ENCODE measurements at places on chromosomes 4 and X.

DNA sequence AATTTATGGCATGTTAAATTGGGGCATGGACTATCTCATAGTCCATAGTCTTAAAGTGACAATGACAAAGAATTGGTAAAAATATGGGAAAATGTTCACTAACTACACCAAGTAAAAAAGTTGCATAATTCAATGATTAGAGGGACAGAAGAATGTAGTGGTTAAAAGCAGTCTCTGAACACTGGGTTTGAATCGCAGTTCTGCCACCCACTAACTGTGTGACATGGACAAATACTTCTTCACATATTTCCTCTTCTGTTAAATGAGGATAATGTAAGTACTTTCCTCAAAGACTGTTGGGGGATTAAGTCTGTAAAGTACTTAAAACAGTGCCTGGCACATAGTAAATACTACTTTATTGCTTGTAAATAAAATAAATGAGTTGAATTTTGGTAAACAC is 15.3 kb downstream of the COQ2 start:
- no peak overlapping the region for H3K4me3 ChIP-seq
- no peak overlapping the region for H3K27ac ChIP-seq
- DNase-seq, result no peak
- H3K4me1 ChIP-seq, result peaks cover 11% of the 10 kb centered on the region
- no peaks in the 10 kb centered on the region for H3K27me3 ChIP-seq

GRCh38 chr4:165433529-165433928 is 54.7 kb downstream of the CPE start:
- no peak overlapping the region for H3K4me3 ChIP-seq
- no peaks in the 10 kb centered on the region for H3K4me1 ChIP-seq
- H3K27me3 ChIP-seq, result peaks cover 2% of the 10 kb centered on the region

DNA sequence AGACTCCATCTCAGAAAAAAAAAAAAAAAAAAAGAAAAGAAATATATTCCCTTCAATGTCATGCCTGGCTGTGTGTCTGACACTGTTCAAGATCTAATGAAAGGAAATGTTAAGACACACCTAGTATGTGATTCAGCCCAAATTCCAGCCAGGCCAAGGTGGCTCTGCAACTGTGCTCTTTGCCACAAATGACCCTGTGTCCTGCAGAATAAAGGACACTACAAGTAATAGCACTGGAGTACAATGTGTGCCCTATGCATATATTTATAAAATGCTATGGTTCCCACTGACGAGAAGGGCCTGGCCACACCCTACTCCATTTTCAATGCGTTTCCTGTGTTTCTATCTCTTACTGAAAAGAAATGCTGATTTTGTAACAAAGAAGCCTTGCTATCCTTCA is 98.0 kb upstream of the SORBS2 start:
- no peak overlapping the region for H3K4me3 ChIP-seq
- no peaks in the 10 kb centered on the region for H3K36me3 ChIP-seq
- no peaks in the 10 kb centered on the region for H3K27me3 ChIP-seq
- H3K27ac ChIP-seq, result no peak overlapping the region

DNA sequence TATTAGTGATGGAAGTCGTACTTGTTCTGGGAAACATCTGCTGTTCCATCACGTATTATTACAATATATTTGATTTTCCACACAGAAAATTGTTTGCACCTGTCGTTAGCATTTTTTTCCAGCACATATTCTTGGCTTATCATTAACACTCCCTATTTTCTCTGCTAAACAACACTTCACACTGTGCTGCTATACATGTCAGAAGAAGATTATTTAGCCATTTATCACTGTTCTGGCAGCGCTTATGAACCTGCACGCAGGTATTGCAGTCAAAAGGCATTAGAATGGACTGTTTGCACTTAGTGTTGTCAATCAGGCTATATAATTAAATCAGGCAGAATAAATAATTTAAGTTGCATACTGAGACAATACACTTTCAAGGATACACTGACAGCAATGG is 218.6 kb downstream of the CHM start:
- DNase-seq, result no peak
- no peaks in the 10 kb centered on the region for H3K36me3 ChIP-seq
- H3K27ac ChIP-seq, result no peak overlapping the region
- H3K4me3 ChIP-seq, result no peak overlapping the region
- no peaks in the 10 kb centered on the region for H3K27me3 ChIP-seq

DNA sequence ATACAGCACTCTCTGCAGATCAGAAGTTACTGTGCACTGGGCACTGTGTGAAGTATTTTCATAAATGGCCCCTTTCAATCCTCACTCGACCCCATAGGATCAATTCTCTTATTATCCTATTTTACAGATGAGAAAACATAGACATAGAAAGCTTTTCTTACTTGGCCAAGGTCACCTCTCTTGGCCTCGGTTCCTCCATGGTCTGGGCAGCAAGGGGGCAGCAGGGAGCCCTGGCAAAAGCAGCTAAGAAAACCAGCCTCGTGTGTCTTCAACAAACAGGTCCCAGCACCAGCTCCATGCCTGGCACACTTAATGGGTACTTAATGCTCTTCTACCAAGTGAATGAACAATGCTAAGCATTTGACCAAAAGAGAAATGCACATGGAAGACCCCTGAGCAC is 34.4 kb downstream of the BST1 start:
- no peaks in the 10 kb centered on the region for H3K27me3 ChIP-seq
- H3K4me1 ChIP-seq, result peaks cover 21% of the 10 kb centered on the region
- H3K27ac ChIP-seq, result no peak overlapping the region
- no peak for DNase-seq
- no peak overlapping the region for H3K4me3 ChIP-seq

GRCh38 chr4:7828011-7828720 is 111.5 kb downstream of the AFAP1 start:
- H3K4me3 ChIP-seq, result peak overlapping the region; percentile 73
- DNase-seq, result peak; percentile 42
- peaks cover 27% of the 10 kb centered on the region for H3K4me1 ChIP-seq
- peaks cover 20% of the 10 kb centered on the region for H3K36me3 ChIP-seq

GRCh38 chr4:153474251-153474650 is 8.1 kb downstream of the TMEM131L start:
- peak overlapping the region; percentile 61 for H3K27ac ChIP-seq

DNA sequence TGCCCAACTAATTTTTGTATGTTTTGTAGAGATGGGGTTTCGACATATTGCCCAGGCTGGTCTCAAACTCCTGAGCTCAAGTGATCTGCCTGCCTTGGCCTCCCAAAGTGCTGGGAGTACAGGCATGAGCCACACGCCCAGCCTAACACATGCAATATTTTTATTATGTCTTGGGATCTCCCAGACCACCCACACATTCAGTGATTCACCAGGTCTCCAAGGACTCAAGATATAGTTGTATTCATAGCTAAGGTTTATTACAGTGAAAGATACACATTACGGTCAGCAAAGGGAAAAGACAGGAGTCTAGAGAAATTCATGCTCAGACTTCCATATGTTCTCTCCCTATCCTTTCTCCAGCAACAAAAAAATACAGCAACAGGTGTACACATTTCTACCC is 25.5 kb upstream of the FAM120C start:
- DNase-seq, result no peak
- H3K4me1 ChIP-seq, result no peaks in the 10 kb centered on the region
- H3K27ac ChIP-seq, result no peak overlapping the region

- no peaks in the 10 kb centered on the region for H3K4me1 ChIP-seq
- peaks cover 4% of the 10 kb centered on the region for H3K36me3 ChIP-seq
- H3K4me3 ChIP-seq, result no peak overlapping the region
- no peak for DNase-seq
- no peak overlapping the region for H3K27ac ChIP-seq
Measured at GRCh38 chr4:98803251-98803650, 125.7 kb downstream of the EIF4E start.

DNA sequence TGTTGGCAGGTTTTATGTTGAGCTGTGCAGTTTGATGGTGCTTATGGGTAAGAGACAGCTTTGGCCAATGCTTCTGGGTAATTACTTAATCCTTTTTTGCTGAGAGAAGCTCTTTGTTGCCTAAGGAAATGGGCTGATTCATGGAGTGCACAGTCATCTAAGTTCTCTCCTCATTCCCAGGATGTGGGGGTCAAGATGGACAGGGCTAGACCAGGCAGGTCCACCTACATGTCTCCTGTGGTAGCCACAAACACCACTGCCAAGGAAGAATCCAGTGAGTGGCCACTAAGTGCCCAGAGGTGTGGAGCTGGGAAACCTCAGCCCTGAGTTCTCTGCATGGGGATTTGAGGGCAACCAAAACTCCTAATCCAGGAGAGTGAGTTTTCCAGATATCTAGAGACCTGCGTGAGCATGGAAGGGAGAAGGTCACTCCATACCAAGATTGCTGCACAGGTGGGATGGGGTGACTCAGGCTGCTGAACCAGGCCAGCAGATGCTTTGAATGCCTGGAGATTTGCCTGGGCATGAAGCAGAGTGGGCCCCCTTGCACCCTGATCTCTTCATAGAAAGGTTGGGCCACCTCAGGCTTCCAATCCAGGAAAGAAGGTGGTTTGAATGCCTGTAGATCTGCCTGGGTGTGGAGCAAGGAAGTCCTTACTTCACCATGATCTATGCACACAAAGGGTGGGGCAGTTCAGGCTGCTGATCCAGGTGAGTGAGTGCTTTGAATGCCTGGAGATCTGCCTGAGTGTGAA is 234.8 kb upstream of the GNPDA2 start:
- no peaks in the 10 kb centered on the region for H3K27me3 ChIP-seq
- no peaks in the 10 kb centered on the region for H3K36me3 ChIP-seq
- H3K4me3 ChIP-seq, result no peak overlapping the region
- DNase-seq, result no peak
- no peak overlapping the region for H3K27ac ChIP-seq

DNA sequence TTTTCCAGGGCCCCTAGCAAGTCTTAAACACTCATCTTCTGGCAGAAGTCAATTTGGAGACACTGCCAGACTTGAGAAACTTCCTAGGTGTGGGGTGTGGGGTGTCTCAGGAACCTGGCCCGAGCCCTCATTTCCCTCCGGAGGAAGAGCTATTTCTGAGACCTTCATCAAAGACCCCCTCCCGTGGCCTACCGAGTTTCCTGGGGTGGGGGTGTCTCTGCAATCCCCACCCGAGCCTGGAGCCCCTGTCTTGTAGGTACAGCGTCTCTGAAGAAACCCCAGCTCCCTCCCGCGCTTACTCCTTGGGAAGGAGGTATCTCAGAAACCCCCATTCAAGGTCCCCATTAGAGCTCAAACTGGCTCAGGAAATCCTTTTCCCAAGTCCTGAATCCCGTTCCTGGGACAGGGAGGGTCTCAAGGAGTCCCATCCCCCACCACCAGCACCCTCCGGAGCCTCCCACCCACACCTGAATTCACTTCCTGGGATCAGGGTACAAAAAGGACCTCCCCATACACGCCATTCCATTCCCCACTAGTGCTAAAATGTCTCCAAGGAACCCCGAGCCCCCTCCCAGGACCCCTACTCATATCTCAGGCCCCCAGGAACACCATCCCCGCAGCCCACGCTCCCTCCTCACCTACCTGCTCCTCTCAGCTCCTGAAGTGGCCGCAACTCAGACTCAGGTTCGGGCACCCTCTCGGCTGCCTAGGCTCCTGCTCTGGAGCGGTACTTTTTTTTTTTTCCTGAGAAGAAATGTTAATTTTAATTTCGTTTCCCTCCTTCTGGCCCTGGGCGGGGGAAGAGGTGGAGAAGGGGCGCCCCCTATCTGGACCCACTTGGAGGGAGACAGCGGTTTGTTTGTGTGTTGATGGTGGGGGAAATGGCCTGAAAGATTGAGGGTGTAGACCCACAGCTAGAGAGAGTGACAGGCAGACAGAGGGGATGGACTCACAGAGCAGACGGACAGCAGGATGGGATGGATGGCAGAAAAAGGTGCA is 1.1 kb downstream of the SLC38A5 start:
- no peaks in the 10 kb centered on the region for H3K27me3 ChIP-seq
- peak overlapping the region; percentile 96 for H3K27ac ChIP-seq
- H3K4me1 ChIP-seq, result peaks cover 26% of the 10 kb centered on the region

DNA sequence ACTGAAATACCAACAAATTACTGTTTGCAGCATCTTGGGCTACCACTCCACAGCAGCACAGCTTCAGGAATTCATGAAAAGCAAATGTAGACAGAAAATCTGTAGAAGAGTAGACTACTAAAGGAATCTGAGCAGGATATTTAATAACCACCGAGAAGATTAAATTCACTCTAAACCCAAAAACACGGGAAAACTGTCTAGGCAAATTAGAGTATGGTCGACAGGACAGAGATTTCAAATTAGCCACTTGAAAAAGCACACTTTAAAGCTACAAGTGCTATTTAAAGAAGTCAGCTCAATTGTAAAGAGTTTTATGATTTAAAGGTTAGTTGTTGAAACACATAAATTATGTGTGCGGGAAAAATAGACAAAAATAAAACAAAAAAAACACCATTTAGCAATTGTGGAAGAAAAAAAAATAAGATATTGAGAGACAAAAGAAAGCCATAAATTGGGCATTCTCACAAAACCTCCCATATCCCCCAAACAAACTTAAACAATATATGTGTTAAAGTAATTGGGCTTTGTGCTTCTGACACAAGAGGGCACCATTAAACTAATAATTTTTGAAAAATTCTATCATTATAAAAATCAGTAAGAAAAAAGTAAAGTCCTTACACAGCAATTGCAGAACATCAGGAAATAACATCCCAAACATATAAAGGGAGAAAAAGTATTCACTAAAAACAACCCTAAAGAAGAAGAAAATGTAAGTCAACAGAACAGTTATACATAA is 880.8 kb downstream of the TECRL start:
- no peaks in the 10 kb centered on the region for H3K4me1 ChIP-seq
- no peaks in the 10 kb centered on the region for H3K27me3 ChIP-seq
- no peaks in the 10 kb centered on the region for H3K36me3 ChIP-seq
- no peak overlapping the region for H3K27ac ChIP-seq
- H3K4me3 ChIP-seq, result no peak overlapping the region

GRCh38 chrX:38654302-38654701 is 93.0 kb downstream of the TSPAN7 start:
- no peaks in the 10 kb centered on the region for H3K36me3 ChIP-seq
- H3K4me1 ChIP-seq, result no peaks in the 10 kb centered on the region
- no peak overlapping the region for H3K4me3 ChIP-seq

GRCh38 chrX:2336181-2336580 is 164.6 kb downstream of the DHRSX start:
- H3K36me3 ChIP-seq, result peaks cover 16% of the 10 kb centered on the region
- no peaks in the 10 kb centered on the region for H3K27me3 ChIP-seq
- H3K27ac ChIP-seq, result no peak overlapping the region

- no peak for DNase-seq
- H3K36me3 ChIP-seq, result no peaks in the 10 kb centered on the region
- no peak overlapping the region for H3K27ac ChIP-seq
- peaks cover 17% of the 10 kb centered on the region for H3K27me3 ChIP-seq
- no peak overlapping the region for H3K4me3 ChIP-seq
Measured at GRCh38 chr4:184091986-184092385, 125.7 kb downstream of the ENPP6 start.

GRCh38 chr4:177250056-177250696 is 59.5 kb upstream of the NEIL3 start:
- peaks cover 8% of the 10 kb centered on the region for H3K4me1 ChIP-seq
- no peak overlapping the region for H3K27ac ChIP-seq
- no peak overlapping the region for H3K4me3 ChIP-seq
- H3K36me3 ChIP-seq, result no peaks in the 10 kb centered on the region
- peaks cover 14% of the 10 kb centered on the region for H3K27me3 ChIP-seq

All from activated naive CD8-positive, alpha-beta T cell treated with anti-CD3 and anti-CD28 coated beads, Interleukin-2, amount 10 ng/mL, durations not matched to agents 7 days and 5 days (primary cell).